ENCODE measurements at places on chromosomes 1 and 21.

- no peak for DNase-seq
Observed at GRCh38 chr1:59561796-59562195, 253.0 kb upstream of the HOOK1 start.

- peak; percentile 90 for DNase-seq
Observed at GRCh38 chr21:41280115-41280919, 36.3 kb upstream of the FAM3B start.

- DNase-seq = no peak
Observed at GRCh38 chr21:25002676-25003075, 604.6 kb downstream of the MRPL39 start.

DNA sequence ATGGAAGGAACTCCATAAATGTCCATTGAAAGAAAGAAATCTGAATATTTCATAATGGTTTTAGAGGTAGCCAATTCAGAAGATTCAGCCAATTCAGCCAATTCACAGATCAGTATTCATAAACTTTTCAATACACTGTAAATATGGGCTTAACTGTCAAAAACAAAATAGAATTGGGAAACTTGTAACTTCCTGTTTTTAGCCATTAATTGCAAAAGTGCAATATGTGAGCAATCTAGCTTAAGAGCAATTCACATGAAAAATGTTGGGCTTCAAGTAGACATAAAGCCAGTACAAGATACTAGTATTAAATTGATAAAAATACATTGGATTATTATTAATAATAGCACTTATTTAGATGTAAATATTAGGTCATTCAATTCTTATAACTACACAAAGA, 27.5 kb upstream of the PLPPR4 start:
- no peak for DNase-seq

- DNase-seq = peak; percentile 68
Observed at GRCh38 chr1:208652296-208653160, 408.3 kb upstream of the PLXNA2 start.

DNA sequence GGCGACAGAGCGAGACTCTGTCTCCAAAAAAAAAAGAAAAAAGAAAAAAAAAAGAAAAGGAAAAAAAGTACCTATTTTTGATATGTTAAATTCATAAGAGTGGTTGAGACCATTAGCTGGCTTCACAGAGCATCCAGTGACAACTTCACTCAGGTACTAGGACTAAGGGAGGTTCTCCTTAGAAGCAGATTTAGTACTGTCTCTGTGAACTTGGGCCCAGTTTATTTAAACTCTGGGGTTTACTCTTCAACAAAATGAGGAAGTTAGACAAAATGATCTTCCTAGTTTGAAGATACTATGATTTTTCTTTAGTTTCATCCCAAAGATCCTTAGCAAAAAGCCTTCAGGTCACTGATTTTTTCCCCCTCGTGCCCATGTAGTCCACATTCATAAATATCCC, 21.2 kb downstream of the MACO1 start:
- DNase-seq = no peak

GRCh38 chr1:69662321-69662720, 94.6 kb downstream of the LRRC7 start:
- no peak for DNase-seq

DNA sequence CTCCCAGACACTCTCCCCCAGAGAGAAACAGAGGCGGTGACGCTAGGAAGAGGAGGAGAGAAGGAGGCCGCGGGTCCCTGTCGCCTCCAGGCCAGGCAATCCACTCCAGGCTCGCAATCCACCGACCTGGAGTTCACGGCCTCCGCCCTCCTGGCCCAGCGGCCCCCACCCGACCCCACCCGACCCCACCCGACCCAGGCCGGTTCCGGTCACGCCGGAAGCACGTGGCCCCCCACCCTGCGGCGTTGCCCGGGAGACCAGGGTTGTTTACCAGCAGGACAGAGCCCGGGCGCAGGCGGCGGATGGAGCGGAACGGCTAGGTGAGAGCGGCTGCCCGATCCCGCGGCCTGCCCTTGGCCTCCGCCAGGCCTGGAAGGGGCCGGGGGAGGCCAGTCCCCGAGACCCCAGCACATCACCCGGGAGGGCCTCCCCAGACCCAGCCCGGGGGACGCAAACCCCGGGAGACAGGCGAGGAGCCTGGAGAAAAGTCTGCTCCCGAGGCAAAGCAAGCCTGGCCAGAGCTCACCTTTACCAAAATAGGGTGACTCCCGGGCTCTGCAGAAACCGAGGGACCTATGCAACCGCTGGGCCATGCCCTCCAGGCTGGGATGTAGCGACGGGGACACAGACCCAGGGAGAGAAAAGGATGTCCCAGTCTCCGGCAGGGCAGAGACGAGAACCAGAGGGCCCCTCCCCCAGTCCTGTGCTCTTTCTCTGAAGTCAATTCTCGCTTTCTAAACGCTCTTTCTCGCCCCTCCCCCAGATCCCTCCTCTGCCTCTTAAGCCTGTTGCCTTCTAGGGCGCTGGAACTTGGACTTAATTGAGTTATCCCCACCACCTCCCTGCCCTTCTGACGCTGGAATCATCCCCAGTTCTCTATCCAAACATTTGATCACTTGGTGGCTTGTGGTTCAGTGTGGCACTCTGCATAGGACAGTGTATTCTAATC, at the start of the genes PLA2G2C and UBXN10:
Gene PLA2G2C, minus strand, starts transcription at position 685 of the 949 bp plus-strand sequence. CDS start 9,155 bp downstream, outside the sequence.
Gene UBXN10, plus strand, starts transcription at position 263 of the 949 bp plus-strand sequence. CDS start 4,466 bp downstream, outside the sequence.
- no peak for DNase-seq

DNA sequence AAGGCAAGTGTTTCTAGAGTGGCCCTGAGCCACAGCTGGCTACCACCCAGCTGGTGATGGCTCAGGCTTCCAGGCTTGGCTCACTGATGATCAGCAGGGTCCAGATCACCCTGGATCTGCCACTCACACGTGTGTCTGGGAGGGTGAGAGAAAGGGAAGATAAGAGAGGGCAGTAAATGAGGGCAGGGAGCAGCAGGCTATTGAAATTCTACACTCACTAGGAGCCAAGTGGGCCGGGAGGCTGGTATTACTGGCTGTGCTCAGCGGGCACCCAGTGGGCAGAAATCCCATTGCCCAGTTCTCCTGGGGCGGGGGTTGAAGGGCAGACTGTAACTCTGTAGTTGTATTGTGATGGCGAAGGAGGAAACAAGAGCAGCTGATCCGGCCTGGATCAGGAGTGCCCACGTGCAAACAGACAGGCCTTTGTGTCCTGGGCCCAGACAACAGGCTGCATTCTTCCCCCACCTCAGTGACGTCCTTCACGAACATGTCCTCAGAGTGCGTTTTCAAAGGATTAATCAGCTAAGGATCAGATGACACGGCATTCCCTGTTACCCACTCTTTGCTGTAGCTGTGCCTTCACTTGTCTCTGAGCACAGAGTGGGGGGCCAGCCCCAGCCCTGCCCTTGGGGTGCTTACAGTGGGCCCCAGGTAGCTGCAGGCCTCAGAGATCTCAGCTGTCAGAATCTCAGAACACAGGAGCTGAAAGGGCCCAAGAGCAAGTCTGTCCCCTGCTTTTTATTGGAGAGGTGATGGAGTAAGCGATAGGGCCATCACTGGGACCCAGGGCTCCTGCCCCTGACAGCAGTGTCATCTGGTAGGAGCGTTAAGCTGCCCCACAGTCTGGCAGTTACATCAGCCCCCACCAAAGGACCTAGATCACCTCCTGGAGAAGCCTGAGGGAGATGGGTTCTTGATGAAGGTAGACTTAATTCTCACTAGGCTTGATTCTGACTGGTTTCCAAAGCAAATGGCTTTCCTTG, 60.5 kb downstream of the ATP1A1 start:
- DNase-seq = peak; percentile 16

DNA sequence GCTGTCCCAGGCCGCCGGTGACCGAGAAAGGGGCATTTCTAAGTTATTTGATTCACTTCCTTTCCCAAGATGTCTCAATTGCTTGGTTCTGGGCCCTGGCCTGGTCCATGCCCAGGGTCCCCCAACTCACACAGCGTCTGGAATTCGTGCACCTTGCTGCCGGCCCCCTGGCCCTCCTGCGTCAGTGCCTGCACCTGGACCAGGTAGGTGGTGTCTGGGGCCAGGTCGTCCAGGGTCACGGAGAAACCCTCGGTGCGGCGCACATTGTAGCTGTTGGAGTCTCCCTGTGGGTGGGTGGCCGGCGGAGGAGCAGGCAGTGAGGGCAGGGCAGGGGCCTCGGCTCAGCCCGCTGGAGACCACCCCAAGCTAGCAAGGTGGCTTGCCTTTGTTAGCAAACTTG, 21.0 kb downstream of the EPHA2 start:
- DNase-seq = no peak

- DNase-seq = peak; percentile 31
Observed at GRCh38 chr1:86872086-86872485, 41.8 kb downstream of the SELENOF start.

- peak; percentile 57 for DNase-seq
Observed at GRCh38 chr21:27298465-27298864, 331.6 kb upstream of the ADAMTS5 start.

GRCh38 chr1:234500269-234500668, 21.3 kb upstream of the TARBP1 start:
- DNase-seq = peak; percentile 25

GRCh38 chr21:14968821-14969220, 96.0 kb downstream of the NRIP1 start:
- peak; percentile 47 for DNase-seq

GRCh38 chr21:42366292-42367010, at the start of gene TFF1:
Gene TFF1, minus strand, starts transcription at chr21:42366535. Its CDS starts 40 bp downstream, at chr21:42366495.
- DNase-seq = no peak

GRCh38 chr1:145804235-145805045, 19.5 kb downstream of the RNF115 start:
- no peak for DNase-seq

DNA sequence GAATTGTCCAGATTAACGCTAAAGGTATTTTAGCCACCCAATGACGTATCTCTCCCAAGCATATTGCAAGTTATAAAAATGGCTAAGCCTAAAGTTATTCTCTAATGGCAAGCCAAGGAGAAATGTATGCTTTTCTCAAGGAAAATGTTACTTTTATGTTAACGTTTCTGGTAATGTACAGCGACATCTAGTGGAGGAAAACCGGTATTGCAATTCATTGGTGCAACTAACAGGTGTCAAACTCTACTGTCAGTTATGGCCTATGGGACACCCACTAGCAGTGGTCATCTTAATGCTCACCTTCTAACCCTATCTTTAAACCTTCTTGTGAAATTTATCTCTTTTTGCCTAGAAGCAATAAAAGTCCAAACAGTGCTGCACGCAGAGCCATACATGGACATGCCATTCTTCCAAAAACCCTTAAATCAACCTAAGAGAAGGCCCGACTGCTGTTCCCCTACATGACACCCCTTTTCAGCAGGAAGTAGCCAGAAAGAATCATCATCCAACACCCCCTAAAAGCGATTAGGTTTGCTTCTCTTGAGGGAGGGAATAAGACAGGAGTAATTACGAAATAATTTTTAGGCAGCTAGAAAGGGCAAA, 68.7 kb upstream of the LRIF1 start:
- DNase-seq = peak; percentile 25

DNA sequence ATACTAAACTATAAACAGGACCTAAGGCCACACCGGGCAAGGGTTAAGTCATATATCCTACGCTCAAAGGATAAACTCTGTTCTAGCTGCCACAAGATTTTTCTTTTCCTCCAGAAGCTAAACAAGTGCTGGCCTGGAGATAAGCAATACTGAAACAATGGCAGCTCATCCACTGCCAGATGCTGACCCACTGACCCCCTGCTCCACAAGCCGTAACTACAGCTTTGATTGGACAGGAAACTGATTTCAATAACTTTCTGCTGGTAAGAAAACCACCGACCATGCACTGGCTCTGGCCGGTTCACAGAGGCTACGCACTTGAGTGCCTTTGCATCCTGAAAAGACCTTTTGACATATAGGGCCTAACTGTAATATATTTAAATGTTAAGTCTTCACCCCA, 51.3 kb upstream of the PLA2G2C start:
- no peak for DNase-seq

DNA sequence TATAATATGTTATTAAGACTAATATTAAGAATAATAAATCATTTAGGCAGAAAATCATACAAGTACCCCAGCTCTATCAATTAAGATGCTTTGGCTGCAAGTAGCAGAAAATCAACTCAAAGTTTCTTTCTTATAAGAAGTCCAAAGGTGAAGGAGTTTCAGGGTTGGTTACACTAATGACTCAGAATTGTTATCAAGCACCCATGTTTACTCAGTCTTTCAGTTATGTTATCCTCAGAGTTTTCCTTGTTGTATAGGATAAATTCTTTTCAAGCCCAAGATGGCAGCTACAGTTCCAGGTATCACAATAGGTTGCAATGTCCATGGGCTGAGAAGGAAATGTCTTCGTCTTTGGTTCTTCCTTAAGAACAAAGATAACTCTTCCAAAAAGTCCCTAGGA, 163.6 kb downstream of the TNFSF18 start:
- no peak for DNase-seq

- DNase-seq = no peak
Observed at GRCh38 chr1:76861149-76861548, 6.1 kb upstream of the ST6GALNAC5 start.

DNA sequence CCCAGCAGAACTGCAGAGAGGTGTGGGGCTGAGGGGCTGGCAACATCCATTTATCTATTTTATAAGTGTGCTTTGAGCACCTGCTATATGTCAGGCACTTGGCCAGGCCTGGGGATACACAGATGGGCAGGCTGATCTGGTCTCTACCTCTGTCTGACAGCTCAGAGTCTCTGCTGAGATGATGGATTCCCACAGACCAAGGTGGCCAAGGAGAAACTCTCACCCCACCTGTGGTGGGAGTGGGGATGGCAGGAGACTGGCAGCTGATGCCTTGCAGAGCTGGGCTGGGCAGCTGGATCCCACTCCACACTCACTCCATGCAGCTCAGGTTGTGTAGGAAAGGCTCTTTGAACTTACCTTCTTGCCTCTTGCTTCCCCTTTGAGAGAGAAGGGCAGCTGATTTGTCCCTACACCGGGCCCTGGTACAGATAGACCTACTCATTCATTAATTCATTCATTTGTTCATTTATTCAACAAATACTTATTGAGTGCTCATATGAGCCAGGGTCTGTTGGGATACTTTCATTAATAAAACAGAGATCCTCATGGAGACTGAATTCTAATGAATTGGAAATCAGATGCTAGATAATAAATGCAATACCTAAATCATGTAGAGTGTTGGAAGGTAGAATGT, 9.0 kb downstream of the ADORA1 start:
- no peak for DNase-seq

- DNase-seq = peak; percentile 94
Observed at GRCh38 chr1:21022279-21023040, 154.2 kb downstream of the EIF4G3 start.

All from AG10803 (cell line).